ENCODE measurements at places on chromosomes 7 and 10.

DNA sequence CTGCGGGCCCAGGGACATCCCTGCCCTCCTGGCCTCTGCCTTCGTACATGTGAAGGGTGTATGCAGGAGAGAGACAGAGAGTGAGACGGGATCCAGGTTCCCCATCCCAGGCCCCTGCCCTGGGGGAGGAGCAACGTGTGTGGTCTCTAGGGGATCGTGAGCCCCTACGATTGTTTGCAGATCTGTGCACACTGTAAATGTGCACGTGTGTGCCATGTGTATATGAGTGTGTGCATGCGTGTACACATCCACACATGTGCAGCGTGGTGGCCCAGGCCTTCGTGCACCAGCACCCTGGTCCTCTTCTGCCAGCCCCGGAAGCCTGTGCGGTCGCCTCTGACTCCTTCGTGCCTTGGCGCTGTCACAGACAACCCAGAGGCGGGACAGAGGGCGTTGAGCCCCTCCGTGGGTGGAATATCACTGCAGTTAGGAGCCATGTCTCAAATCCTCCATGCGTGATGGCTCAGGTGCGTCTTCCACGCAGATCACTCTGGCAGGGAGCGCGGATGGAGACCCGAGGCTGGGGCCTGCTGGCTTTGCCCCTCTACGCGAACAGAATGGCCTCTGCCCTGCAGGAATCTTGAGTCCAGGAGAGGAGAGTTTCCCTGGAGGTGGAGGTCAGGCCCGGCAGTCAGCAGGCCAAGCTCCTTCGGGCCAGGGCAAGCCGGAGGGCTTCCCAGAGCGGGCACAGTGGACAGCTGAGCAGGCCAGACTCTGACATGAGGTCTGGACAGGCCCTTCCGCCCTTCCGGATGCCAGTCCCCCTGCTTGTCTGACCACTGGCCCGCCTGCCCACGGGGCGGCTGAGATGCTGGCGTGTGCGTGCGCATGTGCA, 97.5 kb downstream of the UNCX start:
- no peak for DNase-seq

GRCh38 chr7:31099451-31100444, 47.6 kb downstream of the ADCYAP1R1 start:
- no peak for DNase-seq

DNA sequence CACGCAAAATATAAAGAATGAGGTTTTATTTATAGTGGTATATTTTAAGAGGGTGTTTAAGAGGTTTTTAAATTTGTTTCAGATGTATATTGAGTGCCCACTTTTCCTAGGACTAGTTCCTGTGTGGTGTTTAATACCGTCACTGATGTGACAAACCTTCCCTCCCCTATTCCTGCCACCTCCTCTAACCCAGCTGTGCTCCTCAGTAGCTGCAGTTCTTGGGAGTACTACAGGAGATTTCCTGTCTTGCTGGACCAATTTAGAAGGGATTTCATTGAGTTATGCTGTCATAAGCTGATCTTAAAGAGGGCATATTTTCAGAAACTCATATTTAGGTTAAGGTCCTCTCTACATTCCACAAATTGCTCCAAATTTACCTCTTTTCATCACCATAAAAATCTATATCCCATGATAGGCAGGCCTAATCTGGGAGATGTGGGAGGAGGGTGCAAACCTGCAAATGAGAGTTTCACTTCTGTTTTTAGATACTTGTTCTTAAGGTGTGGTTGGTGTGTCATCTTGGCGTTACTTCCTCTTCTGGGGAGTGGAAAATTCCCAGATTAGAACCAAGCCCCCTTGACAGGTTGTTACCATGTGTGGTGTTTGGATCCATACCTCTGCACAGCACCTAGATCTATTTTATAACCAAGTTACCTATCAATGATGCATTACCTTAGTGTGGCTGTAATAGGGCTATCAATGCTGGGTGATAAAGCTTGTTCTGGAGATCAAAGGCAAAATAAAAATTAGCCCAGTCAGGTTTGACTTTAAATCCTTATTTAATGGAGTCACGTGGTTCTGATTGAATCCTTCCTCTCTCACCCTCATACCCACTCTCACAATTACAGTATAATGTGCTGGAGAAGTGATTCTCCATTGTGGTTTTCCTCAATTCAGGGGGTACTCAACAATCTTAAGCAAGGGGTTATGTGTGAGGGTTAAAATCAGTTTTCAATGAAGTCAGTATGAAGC, 141.1 kb downstream of the CDK14 start:
- no peak for DNase-seq

DNA sequence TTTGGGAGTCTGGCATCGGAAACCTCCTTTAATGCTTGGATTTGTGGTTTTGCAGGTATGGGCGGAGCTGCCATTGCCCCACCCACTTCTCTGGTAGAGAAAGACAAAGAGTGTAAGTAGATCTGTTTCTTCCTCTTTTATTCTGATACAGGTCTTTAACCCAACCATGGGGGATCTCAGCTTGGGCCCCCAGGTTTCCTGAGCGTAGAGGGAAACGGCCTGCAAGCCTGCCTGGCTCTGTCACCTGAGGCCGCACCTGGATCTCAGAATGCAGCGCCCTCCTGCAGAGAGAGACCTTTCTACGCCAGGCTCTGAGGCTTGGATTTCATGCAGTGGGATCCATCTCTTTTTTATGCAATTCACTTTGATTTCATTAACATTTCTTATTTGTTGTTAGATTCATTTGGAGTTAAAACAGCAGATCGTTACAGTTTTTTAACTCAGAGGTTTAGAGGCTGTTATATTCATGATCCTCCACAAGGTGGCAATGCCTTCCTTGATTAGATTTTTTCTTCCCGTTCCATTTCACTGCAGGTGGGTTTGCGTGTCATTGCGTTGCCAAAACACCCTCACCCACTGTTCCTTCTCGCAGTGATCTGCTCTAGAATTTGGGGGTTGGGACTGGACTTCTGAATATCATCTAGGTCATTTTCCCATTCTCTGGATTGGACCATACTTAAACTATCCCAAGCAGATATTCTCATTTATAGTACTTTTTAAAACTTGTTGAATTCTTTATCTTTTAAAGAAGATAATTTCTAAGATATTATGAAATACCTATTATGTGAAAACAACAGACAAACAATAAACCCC, 20.0 kb downstream of the RBM17 start:
- no peak for DNase-seq

- no peak for DNase-seq
Observed at GRCh38 chr7:157900011-157900410, 563.2 kb downstream of the DNAJB6 start.

- DNase-seq: no peak
Observed at GRCh38 chr10:75894761-75895160, 463.3 kb downstream of the LRMDA start.

- DNase-seq: no peak
Observed at GRCh38 chr10:12013926-12014325, 28.7 kb downstream of the UPF2 start.

GRCh38 chr7:150781103-150781502, 19.1 kb downstream of the TMEM176B start:
- DNase-seq: no peak

DNA sequence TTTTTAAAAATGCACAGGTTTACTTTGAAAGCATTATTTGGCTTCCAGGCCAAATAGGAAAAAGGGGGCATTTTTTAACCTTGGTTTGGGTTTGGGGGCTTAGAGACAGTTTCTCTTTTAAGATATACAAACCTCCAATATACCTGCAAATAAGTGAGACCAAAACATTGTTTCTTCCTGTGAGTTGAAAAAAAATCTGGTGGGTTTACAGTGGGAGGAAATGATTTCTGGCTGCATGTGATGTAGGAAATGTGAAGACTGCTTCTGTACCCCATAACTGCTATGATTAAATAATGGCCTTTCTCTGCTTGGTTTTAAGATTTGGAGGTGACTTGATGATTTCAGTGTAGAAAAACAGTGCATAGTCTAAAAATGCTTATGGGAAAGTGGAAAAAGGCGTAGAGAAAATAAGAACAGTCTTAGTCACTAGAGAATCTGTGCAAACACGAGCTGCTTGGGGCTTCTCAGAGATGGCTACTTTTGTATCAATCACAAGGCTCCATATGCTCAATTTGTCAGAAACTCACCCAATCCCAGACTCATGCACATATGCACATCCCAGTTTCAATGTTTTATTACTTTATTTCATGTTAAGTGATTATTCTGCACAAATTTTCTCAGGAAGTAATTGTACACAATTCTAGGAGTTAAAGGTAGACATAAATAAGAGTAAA, 22.1 kb upstream of the PRKCQ start:
- no peak for DNase-seq

DNA sequence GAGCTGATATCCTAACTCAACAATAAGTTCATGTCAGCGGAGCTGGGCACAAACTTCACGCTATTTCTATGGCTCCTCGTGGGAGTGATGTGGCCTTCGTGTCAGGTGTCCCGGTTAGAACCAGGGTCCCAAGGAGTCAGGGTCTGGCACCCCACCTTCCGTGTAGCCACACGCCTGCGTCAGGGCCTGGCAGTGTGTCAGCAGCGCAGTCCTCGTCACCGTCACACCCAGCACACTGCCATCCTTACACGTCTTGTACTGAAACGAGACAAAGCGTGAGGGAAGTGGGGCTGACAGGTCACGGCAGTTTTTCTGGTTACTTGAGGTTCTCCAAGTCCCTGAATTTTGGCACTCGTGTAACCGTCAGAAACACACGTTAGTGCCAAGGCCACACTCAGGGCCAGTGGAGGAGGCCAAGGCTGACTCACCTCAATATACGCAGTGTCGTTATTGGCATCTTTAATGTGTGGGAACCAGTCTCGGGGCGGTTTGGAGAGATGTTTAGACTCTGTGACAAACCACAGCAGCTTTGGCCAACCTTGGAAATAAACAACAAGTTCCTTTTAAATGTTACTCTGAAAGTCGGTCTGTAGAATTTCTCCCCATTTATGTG, 254.7 kb downstream of the ZMYND11 start:
- no peak for DNase-seq

GRCh38 chr7:66758950-66759628, 18.6 kb downstream of the RABGEF1 start:
- DNase-seq: no peak

- DNase-seq: peak; percentile 96
Observed at GRCh38 chr10:77641788-77642397, 4.3 kb upstream of the KCNMA1 start.

DNA sequence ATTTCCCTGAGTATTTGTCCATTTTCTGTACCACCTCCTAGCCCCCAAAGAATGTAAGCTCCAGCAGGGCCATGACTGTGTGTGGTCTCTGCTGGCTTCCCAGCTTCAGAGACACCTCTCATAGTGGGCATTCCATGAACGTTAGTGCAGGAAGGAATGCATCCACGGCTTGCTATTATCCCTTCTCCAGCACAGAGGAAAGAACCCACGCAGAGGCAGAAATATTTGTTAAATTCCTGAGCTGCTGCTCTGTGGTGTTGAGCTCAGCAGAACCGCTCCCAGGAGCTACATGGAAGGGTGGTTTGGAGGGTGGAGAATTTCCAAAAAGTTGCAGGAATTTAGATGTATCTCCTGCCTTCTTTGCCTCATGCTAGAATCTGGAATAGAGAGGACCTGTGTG, 275.2 kb downstream of the POU6F2 start:
- no peak for DNase-seq

GRCh38 chr10:49231086-49231820, 43.1 kb upstream of the TMEM273 start:
- DNase-seq: no peak

DNA sequence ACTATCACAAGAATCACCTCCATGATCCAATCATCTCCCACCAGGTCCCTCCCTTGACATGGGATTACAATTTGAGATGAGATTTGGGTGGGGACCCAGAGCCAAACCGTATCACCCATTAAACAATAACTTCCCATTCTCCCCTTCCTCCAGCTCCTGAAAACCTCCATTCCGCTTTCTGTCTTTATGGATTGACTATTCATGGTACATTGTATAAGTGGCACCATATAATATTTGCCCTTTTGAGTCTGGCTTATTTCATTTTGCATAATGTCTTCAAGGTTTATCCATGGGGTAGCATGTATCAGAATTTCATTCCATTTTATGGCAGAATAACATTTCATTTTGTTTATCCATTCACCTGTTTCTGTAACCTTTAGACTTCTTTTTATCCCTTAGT, 39.2 kb upstream of the GARS1 start:
- no peak for DNase-seq

GRCh38 chr7:103094102-103094501, 19.2 kb downstream of the ARMC10 start:
- no peak for DNase-seq

DNA sequence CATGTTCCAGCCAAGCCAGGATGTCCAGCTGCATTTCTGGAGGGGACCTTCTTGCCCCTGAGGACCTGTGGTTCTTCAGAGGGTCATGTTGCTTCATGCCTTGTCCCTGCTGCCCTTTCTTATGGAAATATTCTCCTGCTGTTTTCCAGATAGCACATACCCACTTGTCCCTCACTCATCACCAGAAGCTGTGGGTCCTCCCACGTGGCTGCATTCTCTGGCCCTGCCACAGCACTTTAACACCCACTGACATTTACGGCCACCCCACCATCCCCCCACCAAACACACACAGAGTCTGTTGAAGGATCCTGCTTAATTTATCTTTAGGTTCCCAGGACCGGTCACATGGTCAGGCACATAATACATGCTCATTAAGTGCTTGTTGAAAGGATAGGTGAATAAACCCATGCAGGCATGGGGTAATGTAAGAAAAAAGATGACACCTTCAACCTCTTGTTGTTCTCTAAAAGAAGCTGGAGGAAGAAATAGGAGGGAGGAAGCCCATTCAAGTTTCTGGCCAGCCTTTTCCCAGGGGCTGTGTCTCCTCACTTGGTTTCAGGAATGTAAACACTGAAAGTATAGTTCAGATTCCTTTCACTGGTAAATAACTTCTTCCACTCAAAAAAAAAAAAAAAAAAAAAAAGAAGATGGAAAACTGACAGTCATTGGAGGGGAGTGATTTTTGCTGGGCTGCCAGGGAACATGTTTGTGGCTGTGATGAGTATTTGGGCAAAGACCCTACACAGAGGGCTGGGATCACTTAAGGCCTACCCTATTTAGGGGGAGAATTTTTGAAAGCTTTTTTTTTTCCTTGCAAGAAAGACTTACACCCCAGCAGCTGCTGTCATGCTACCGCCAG, 19.8 kb upstream of the BMPER start:
- no peak for DNase-seq

DNA sequence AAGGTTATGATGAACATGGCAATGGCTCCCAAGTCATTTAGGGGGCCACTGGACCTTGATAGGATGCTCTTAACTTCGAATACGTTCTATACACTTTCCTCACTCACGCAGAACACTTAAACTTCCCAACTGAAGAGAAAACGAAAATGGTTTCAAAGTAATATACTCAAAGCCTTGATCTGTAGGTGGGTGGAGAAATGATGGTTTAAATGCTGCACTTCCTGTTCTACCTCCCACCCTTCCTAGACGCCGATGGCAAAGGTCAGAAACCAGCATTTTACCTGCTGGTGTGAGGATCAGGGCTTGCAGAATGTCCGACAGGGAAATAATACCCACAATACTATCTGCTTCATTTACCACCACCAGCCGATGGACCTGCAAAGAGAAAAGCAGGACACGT, 40.5 kb upstream of the RHEB start:
- no peak for DNase-seq

GRCh38 chr7:28621369-28621841, 209.1 kb downstream of the CREB5 start:
- no peak for DNase-seq

DNA sequence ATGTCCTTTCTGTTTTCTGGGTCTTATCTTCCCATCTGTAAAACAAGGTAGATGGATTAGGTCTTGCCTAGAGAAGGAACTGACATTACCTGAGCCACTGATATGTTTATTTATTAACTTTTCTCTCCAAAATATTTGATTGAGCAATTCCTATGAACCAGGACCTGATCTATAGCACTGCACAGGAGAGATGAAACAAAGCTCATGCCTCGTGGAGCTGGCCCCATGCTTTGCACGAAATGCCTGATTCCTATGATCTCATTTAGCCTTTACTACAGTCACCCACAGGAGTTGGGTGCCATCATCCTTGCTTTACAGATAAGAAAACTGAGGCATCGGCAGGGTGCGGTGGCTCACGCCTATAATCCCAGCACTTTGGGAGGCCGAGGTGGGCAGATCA, 48.2 kb upstream of the ZMIZ1 start:
- no peak for DNase-seq
